Hindlimb muscle (tissue), 1 donor: ENCODE measurements at places on chromosomes 13 and 19. TPM values are rescaled to one million over a fixed set of nuclear protein-coding genes. Genes with fewer than 3 reads are reported as not detected.

- peak; percentile 49 for DNase-seq
These were observed 301.7 kb downstream of the NDFIP2 start for GRCh38 chr13:79782541-79783205.

DNA sequence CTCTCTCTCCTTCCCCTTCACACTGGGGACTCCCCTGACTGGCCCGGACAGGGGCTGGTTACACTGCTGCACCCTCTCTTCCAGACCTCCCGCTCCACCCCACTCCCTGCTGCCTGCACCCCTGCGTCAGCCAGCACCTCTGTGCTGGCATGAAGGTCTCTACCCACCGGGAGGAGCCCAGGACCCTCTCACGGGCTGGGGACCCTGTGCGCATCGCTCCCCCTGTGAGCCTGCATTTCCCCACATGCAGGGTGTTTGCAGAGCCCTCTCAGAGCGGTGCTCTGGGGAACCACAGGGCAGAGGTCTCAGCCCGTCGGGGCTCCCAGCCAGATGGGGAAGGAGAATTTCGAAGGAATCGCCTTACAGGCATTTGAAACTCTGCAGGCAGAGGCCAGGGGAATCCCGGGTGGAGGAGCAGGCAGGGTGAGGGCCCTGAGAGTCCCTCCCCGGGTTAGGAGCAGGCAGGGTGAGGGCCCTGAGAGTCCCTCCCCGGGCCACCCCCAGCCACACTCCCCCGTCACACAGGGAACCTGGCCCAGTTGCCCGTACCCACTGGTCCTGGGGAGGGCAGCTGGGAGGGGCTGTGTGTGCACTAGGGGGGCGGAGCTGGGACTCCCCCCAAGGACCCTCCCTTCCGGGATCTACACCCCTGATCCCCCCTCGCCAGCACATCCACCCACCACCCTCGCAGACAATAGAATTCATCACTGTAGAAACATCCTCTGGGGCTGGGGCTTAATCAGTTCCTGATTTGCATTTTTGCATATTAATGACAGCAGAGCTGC lies 16.3 kb upstream of the TCF3 start:
- DNase-seq, result no peak

- DNase-seq, result no peak
These were observed 72.3 kb upstream of the UQCRFS1 start for GRCh38 chr19:29285187-29285687.

- DNase-seq, result no peak
These were observed 696 bp upstream of the ERFL start for GRCh38 chr19:41928754-41929535.

DNA sequence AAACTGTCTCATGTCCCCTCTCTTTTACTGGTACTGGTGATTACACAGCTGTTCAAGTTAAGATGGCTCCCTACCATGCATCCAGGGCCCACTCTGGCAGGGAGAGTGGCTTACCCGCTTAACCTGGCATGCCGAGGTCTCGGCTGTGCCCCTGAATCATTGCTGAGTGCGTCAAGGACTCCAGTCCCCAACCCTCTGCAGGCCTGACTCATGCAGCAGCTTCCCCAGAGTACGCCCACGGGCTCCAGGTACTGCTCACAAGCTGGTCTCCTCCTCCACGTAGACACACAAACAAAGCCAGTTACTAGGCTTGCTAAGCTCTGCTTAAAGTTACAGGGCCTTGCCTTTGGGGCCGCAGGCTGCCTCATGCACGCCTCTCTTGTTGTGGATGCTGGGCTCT lies 447.4 kb downstream of the COG6 start:
- DNase-seq, result no peak

DNA sequence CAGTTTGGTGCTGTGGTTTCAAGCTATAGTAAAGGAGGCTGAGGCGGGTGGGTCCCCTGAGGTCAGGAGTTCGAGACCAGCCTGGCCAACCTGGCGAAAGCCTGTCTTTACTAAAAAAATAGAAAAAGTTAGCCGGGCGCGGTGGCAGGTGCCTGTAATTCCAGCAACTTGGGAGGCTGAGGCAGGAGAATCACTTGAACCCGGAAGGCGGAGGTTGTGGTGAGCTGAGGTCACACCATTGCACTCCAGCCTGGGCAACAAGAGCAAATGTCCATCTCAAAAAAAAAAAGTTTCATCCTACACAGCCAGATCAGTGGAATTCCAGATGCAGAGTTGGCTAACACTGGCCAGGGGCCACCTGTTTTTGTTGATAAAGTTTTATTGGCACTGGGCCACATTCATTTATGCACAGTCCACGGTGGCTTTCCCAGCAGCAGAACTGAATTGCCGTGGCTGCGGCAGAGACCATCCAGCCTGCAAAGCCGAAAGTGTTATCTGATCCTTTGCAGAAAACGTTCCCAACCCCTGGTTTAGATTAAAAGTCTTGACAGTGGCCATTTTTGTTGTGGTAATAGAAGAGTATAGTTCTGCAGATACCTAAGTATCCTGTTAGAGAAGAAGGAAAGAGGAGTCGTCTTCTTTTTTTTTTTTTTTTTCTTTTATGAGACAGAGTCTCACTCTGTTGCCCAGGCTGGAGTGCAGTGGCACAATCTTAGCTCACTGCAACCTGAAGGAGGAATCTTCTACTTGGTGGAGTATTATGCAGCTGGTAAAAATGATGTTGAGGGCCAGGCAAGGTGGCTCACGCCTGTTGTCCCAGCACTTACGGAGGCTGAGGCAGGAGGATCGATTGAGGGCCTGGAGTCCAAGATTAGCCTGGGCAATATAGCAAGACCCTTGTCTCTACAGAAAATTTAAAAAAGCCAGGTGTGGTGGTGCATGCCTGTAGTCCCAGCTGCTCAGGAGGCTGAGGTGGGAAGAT lies 8.7 kb downstream of the NCLN start:
- DNase-seq, result no peak

The NLRP4 gene
- not detected for polyA plus RNA-seq

The N4BP2L1 gene
- polyA plus RNA-seq, result 9.5 TPM
